ENCODE measurements at places on chromosomes 1 and 21. TPM values are rescaled to one million over a fixed set of nuclear protein-coding genes. Genes with fewer than 3 reads are reported as not detected.

DNA sequence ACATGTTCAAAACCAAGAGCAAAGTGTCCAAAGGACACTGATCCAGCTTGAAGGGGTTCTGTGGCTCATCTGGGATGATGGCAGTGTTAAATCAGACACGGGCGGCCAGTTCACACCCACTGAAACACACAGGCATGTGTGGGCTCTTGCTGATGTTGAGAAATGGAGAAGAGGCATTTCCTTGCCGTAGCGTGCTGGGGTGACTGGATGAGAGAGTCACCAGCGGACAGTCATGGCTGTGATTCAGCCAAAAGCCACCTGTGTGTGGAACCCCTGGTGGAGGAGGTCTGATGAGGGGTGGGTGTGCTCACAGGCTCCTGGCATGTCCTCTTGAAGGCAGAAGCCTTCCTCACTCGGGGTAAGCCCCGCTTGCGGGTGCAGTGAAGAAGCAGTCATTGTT, 7.2 kb downstream of the C1orf35 start:
- DNase-seq: no peak

GRCh38 chr1:19066248-19066873, 109.9 kb upstream of the IFFO2 start:
- no peak for DNase-seq

GRCh38 chr1:114737314-114737849, 20.4 kb downstream of the CSDE1 start:
- no peak for DNase-seq

Gene RASSF5
- 5.1 TPM for polyA plus RNA-seq

GRCh38 chr21:46295996-46296752, 10.0 kb downstream of the YBEY start:
- DNase-seq: peak; percentile 38

Gene S1PR1
- 22.8 TPM for polyA plus RNA-seq

GRCh38 chr1:230814949-230815692, 53.2 kb downstream of the C1orf198 start:
- DNase-seq: no peak

GRCh38 chr1:31326461-31326860, 29.6 kb downstream of the ZCCHC17 start:
- no peak for DNase-seq

Data from right renal cortex interstitium (tissue), 3 donors.